ENCODE measurements at places on chromosomes 2 and 18. TPM values are rescaled to one million over a fixed set of nuclear protein-coding genes. Genes with fewer than 3 reads are reported as not detected.

- DNase-seq, result no peak
Observed at GRCh38 chr2:231115651-231116050, 9.2 kb downstream of the HTR2B start.

- DNase-seq, result no peak
Observed at GRCh38 chr18:45764000-45764686, 40.2 kb downstream of the SLC14A1 start.

DNA sequence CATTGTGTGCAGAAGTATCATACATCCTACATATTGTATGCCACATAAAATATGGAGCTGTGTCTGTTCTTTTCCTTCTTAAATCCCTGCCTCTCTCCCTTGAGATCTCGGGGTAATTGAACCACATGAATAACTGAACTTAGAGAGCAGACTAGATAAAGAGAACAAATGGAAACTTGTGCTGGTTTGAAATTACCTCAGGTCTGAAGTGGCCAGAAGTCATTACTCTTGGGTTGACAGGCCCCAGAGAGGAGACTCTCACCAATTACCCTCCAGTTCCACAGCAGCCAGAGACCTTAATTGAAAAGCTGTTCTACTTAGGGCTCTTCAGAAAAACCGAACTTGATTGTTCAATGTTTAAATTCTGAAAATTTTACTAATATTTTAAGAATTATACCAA is 5.0 kb upstream of the ADAM17 start:
- no peak for DNase-seq

DNA sequence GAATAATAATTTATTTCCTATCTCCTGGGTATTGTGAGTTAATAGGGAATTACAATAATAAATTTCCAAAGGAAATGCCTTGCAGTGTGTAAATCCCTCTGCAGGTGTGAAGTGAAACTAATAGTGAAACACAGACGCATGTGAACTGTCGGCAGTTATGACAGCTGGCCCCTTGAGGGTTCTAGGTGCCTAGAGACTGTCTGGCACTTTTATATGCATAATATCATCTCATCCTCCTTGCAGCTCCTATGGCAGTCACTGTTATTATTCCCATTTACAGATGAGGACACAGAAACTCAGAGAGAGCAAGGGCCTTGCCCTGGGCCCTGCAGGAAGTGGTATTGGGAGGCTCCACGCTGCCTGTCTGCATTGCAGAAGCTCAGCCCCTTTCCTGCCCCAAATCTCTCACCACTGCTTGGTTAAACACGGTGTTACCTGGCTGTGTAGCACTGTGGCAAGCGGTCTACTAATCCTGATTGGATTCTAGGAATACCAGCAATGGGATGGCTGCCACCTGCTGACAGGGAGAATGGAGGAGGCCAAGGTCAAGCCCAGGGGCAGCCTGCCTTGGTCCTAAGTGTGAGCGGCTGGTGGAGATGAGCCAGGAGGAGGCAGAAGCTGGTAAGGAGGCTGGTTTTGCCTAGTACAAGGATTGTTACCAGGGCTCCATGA is 32.8 kb upstream of the ACKR3 start:
- no peak for DNase-seq

- no peak for DNase-seq
Observed at GRCh38 chr18:74994502-74995418, 214.2 kb downstream of the PTGR3 start.

DNA sequence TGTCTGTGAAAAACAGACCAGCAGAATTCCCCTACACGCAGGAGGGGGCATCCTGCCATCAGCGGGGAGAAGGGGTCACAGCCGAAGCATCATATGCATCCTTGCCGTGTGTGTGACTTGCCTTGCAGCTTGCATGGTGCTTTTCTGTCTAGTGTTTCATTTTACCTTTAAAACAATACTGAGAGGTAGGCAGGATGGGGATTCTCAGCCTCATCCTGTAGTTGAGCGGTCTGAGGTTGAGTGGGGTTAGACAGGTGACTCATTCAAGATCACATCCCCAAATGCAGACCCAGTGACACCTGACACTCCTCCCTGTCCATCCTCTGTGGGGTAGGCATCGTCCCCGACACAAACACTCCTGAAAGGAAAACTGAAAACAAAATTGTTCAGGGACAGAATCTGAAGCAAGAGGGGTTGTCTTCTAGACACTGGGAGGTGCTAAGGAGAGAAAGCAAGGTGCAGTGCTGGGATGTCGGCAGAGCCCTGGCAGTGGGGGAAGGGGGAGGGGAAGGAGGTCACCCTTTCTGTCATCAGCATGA is 7.9 kb downstream of the ARL4C start:
- no peak for DNase-seq

DNA sequence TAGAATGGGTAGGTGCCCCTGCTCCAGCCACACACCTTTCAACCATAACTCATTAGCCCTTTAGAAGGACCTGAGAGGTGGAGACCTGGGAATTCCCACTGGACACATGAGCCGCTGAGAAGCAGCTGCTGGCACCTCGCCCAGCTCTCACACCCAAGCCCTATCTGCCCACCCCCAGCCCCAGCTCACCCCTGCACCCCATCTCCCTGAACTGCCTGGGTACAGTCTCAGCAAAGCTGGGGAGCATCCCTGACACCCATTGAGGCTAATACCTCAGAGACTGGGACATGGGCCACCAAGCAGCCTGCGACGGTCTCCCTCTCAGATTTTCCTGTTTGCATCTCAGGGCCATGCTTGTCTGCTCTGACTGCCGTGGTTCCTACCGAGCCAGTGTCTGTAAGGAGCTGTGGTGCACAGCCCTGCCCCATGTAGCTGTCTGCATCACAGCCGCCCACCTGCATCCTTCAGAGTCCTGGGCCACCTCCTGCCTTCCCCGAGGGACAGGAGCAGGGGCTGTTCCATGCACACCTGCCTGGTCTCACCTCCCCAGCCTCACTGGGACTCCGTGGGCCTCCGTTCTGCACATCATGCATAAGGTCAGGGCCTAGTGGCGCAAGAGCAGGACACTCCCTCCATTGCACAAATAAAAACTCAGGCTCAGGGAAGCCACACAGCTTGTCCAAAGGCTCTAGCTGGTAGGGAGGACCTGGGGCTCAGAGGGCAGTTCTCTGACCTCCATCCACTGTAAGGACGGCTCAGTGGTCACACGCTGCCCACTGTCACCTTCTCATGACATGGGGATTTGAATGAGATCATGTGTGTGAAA is 90.0 kb downstream of the SEPTIN10 start:
- no peak for DNase-seq

DNA sequence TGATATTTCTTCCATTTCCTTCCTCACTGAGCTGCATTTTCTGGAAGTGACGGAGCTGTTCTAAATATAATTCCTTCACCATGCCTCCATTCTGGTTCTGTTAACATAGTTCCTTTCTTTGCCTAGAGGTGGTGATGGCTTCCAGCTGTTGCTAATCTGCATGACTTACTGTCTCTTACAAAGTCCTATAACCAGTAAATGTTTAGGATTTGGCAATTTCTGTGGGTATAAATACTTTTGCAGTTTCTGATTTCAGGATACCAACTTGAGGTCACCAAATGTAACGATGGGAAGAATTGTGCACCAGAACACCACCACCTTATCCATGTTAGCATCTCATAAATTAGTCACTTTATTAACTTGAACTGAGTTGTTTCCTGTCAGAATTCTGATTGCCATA is 101.7 kb upstream of the FN1 start:
- DNase-seq, result peak; percentile 44

DNA sequence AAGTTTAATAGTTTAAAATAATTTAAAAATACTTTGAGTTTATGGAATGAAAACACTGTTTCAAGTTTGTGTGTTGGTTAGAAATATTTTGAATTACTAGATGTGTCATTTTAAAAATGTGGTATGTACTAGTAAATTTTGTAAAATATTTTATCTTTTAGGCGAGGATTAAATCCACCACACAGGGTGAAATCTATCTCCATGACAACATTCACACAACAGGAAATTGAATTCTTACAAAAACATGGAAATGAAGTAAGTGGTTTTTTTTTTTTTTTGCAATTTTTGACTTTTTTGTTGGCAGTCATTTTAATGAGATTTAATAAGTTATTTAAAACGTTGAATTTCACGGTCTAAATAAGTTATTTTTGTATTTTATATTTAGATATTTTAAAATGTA is 19.4 kb downstream of the AGFG1 start:
- DNase-seq, result no peak

DNA sequence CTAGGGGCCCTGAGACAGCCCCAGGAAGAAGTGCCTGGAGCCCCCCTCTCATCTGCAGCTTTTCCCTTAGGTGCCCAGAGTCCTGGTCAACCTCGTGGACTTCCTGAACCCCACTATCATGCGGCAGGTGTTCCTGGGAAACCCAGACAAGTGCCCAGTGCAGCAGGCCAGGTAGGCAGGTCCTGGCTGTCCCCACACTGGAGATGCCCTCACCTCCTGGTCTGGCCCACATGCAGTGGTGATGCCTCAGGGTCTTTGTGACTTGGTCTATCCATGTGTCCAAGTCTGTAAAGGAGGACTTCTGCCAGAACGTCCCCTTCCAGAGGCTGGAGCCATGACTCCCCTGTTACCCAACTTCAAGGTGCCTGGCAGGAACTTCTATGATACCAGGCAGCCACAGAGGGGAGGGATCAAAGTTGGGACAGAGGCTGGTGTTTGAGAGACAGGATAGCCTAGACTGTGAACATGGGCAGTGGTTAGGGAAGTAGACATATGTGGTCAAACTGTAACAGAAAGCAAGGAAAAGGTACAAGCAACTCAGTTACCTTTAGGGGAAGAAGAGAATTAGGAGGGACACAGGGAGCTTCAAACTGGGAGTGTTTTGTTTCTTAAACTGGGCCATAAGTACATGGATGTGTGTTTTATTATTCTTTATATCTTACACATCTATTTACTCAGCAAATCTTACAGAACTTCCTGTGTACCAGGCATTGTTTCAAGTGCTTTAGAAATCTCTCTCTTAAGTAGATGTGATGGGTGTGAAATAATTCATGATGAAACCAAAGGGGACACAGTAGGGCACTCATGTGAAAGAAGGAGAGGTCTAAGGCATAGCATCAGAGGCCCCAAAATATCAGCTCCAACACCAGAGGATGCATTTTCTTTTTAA is 107.1 kb downstream of the PLB1 start:
- DNase-seq, result no peak

GRCh38 chr2:29477186-29477585 is 362.0 kb downstream of the CLIP4 start:
- DNase-seq, result no peak

GRCh38 chr2:50754514-50754913 is 277.4 kb downstream of the NRXN1 start:
- no peak for DNase-seq

DNA sequence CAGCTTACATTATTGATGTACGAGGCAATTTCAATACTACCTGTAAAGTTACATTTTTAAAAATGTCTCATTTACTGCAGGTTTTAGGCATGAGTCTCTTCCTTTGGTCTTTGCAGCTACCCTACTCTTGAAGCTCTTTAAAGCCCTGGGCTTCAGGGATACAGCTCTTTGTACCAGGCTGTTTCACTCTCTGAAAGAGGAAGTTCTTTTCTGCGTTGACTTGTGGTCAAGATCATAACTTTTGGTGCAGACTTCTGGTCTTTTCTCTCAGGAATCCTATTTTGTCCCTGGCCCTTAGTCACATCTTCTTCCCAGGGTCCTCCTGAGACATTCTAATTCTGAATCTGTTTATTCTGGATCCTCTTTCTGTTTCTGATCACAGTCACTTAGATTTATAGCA is 16.6 kb upstream of the HRH4 start:
- DNase-seq, result no peak

DNA sequence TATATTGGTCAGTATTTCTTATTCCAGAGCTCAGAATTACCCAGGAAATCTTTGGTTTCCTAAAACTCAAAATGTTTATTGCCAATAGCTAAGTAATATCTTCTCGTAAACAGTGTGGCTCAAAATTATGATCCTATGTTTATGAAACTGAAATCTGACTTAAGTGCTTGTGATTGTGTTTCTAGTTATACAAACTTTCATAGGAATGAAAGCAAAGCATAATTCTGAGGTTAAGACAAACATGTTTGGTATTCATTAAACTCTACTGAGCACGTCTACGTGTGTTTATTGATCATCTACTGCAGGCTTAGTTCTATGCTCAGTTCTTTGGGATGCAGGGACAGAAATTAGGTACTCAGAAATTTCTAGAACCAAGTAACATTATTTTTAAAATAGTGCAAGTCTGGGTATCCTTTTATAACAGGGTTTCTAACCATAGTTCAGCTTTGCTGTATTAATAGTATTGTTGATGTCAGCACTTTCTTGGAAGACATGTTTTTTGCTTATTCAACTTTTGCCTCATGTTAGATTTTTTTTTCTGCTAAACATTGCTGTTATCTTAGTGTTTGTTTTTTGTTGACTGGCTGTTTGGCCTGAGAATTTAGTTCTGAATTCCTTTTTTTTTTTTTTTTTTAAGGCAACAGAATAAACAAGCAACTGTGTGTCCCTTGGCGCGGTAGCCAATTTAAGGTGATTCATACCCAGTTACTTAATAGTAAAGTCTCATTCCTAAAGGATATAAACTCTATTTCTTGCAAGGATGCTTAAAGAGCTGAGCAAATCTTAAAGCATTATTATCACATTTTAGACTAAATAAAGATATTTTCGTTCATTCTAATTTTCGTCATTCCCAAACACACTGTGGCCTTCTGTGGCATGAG is 31.3 kb downstream of the PTPRM start:
- DNase-seq, result no peak

GRCh38 chr18:26546875-26547645 is 1.3 kb downstream of the KCTD1 start:
- no peak for DNase-seq

GRCh38 chr2:168024459-168024858 is 222.9 kb downstream of the STK39 start:
- no peak for DNase-seq

GRCh38 chr2:2590141-2590540 is 259.1 kb upstream of the MYT1L start:
- no peak for DNase-seq

GRCh38 chr18:9433671-9434121 is 41.6 kb upstream of the RALBP1 start:
- DNase-seq, result no peak

DNA sequence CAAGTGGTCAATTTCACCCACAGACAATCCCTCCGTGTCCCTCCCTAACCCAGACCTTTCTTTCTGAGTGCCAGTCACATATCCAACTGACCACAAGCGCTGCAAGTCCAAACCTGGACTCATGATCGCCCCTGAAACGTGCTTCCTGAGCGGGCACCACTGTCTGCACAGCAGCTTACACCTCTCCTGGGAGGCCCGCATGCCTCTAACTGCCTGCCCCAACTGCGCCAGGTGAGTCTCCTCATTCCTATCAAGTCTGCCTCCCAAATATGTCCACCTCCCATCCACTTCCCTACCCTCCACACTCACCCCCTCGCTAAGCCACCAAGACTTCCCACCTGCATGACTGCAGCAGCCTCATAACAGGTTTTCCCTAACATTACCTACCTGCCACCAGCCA is 33.4 kb downstream of the COL4A4 start:
- DNase-seq, result no peak

The NLRC4 gene
- 1.1 TPM for polyA plus RNA-seq

The SH2D6 gene
- polyA plus RNA-seq, result 0.56 TPM

The IL1RN gene
- 5.1 TPM for polyA plus RNA-seq

The UGT1A10 gene
- polyA plus RNA-seq, result not detected

The RAB12 gene
- 39.8 TPM for polyA plus RNA-seq

The TEKT4 gene
- 0.16 TPM for polyA plus RNA-seq

The LIMS3 gene
- 3.4 TPM for polyA plus RNA-seq

The DSC3 gene
- 3.5 TPM for polyA plus RNA-seq
